Stimulated activated CD8-positive, alpha-beta memory T cell treated with anti-CD3 and anti-CD28 coated beads, Interleukin-4, amount 100 ng/mL, for 1 hour (primary cell): ENCODE measurements at places on chromosomes 16 and 17.

DNA sequence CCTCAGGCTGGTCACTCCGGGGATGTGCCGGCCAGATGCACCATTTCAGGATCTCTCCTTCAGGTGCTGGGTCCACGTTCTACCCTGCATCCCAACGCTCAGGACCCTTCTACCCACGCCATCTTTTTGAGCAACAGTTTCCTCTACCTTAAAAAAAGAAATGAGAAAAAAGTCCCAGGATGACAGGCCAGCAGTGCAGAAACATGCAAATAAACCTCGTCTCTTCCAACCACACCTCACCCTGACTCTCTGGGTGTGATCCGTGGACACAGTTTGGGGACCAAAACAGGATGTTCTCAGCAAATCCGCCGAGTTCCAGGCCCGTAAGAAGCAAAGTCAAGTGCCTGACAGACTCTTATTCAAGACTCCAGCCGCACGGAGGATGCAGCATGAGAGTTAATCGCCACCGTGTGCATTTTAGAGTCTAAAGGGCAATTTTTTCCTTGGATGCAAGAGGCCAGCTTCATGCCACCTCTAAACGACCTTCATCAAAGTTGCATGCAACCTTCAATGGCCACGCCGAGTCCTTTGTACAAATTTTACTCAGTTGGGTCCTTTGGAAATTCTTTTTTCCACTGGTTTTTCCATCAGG, 99.6 kb downstream of the ZFHX3 start:
- no peak for DNase-seq

GRCh38 chr16:58651965-58652348, 22.3 kb upstream of the CNOT1 start:
- DNase-seq: no peak

DNA sequence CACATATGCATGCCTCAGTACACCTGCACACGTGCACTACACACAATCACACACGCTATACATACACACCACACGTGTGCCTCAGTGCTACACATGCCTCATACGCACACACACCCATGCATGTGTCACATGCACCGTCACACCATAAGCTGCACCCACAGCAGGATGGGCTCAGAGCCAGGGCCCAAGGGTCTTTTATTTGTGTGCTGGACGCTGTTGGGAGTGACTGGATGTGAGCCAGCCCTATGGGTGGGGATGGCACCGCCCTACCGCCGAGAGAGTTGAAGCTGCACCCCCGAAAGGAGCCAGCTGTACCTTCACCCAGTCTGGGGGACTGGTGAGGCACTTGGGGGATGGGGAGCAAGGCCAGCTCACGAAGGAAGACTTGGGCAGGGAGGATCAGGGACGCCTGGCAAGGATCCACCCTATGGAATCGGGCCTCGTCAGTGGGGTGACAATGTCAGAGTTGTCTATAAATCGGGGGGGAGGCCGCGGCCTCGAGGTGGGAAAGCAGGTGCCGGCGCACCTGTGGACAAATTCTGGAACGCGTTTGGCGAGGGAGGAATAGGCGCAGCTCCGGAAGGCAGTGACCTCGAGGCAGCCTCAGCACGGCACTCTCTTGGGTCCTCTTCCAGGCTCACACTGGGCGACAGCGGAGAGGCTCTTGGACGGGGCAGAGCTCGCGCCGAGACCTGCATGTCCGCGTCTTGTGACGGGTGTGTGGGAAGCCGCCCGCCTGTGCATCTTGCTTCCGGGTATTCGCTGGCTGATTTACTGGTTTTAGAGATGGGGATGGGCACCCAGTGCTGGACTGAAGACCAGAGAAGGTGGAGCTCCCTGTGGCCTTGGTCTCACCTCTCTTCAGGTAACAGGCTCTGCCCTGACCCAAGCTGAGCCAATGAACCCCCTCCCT, 7.3 kb downstream of the RGS11 start:
- no peak for DNase-seq

- DNase-seq: no peak
These were observed 5.0 kb downstream of the NECAB2 start for GRCh38 chr16:83973077-83973476.
